ENCODE measurements at places on chromosomes 4 and X.

- no peak for DNase-seq
Measured at GRCh38 chrX:28124416-28124815, 143.2 kb upstream of the DCAF8L1 start.

- DNase-seq = no peak
Measured at GRCh38 chr4:7414736-7415510, 19.8 kb downstream of the PSAPL1 start.

DNA sequence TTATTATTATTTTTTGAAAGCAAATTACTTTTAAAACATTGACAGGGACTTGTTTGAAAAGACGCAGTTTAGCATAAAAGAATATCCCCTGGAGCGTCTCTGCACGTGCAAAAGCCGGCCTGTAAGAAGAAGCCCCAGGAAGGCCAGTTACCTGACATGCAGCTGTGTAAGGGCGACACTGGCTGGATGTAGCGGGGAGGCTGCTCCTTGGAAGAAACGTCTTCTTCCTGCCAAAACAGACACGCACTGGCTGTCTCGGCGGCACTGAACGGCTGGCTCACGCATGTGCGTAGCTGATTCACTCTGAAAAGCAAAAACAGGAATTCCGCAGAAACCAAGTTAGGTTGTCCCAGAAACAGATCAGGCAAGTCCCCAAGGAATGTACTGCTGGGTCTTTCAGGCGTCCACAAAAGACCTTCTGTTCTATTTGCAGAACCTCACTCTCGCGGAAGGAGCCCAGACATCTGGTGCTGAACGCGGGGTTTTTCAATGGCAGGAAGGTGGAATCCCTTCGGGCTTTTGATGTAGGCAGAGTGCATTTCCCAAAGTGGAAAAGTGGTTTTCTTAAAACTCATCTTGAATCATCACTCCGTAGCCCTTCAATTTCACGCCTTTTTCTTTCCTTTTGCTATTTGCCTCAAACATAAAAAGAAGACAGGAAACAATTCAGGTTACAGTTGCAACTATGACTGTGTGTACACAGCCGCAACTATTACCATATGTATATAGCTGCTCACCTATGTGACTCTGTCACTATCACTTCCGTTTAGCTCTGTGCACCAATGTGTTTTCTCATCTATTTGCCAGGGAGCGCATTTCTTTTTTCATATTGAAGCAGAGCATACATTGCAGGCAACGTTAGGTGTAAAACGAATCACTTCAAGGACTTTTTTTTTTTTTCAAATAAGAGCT is 38.1 kb upstream of the ARSH start:
- peak; percentile 20 for DNase-seq

GRCh38 chrX:151488677-151489076 is 74.8 kb upstream of the PASD1 start:
- no peak for DNase-seq

DNA sequence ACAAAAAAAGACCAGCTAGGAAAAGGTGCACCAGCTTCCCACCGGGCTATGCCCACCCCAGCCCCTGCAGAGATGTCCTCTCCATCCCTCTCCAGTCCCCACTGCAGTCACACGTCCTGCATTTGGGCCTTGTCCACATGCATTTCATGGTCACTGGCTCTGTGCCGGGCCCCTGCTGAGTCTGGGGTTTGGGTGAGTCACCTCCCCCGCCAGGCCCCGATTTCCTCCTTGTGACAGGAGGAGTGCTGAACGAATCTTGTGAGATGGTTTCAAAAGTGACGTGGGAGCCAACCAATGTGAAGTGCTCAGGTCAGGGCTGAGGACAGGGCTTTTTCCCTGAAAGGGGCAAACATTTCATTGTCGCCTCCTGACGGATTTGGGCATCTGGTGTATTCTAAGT is 7.1 kb downstream of the CPZ start:
- DNase-seq = no peak

GRCh38 chr4:142351958-142352357 is 494.1 kb downstream of the INPP4B start:
- no peak for DNase-seq

- DNase-seq = no peak
Measured at GRCh38 chr4:26822546-26822945, 38.1 kb upstream of the STIM2 start.

DNA sequence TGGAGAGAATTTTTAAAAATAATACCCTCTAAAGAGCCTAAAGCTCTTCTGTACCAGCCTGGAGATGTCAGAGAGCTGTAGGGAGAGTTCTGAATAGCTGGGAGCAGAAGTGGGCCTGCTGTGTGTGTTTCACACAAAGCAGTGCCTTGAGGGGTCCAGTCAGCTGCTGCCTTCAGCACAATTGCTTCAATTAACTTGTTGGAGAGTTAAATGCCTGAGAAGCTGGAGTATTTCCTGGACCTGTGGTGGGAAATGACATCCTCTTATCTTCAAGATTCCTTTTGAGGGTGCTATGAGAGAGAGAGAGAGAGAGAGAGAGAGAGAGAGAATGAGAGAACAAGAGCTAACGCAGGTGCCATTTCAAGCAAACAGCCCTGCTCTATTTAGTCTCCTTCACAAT is 96.2 kb upstream of the IL1RAPL2 start:
- DNase-seq = no peak

GRCh38 chrX:129784371-129784770 is 4.6 kb downstream of the SASH3 start:
- no peak for DNase-seq

- DNase-seq = no peak
Measured at GRCh38 chrX:22090181-22090580, 58.1 kb downstream of the PHEX start.

DNA sequence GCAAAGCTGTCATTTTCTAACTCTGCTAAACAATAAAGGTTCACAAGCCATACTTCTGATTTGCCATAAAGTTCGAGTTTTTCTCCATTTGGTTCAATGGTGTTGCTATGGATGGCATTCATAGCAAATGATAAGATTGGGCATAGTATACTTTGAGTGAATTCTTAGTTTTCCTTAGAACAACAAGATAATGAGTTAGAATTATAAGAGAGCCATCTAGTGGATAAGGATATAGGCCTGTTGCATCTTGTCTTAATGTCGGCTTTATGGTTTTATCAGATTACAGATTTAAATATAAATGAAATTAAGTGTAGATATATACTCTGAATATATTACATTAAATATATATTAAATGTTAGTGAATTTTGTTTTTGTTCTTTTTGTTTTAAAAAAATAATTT is 644.6 kb downstream of the IL1RAPL1 start:
- no peak for DNase-seq

DNA sequence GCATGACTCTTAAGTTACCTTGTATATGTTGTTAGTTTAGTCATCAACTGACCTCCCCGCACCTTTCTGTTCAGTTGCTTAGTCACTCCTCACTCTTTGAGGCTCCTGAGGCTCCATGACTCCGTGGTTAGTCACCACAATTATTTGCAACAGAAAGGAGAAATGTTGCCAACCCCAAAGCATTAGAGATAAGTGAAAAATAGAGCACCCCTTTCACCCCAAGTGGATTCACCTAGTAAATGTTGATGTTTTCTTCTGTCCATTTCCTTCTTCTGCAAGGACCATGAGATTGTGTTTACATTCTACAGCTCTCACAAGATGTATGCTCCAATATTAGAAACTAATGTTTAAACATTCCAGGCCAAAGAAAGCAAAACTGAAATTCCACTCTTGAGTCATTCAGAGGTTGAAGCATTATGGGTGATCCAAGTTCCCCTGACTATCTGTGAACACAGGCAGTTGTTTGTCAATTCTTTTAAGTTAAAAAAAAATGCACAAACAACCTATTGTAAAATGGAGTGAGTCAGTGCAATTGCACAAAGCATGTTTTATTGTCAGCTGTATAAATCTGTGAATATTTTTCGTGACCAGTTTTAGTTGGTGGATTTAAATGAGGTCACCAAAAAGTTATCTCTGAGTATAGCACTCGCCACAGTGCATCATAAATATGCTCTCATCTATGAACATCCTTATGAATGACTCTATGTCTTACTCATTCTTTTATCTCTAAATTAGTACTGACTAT is 552.4 kb upstream of the MAGEB2 start:
- no peak for DNase-seq

DNA sequence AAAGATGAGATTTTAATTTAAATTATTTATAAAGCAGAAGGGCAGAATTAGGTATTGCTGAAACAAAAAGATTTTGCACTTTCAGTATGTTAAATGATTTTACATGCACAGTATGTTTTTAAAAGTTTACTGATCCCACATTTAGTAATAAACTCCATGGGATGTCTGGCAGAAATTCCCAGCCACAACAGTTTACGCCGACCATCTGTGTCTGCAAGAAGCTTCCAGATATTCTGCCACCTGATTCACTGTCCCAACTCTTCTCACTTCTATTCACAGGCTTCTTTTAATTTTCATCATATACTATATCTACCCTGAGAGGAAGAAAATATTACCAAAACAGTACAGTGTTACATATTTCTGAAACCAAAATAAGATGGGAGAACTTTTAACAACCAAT is 115.8 kb upstream of the IQCM start:
- no peak for DNase-seq

DNA sequence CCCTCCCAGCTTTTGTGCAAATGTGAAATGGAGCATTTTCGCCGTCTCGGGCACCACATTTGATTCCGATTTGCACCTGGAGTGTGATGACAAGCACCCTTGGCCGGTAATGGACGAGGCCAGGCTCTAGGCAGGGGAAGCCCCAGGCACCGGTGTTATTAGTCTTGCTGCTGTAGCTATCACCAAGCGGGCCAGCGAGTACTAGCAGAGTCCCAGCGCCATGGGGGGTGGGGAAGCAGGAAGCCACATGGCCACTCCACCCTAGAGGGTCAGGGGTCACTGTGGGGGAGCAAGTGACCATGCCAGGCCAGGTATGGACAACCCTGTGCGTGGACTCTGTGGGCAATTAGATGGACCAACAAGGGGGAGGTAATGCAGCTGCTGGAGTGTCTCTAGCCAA is 88.8 kb downstream of the CPZ start:
- DNase-seq = no peak

GRCh38 chrX:21657318-21658151 is 595 bp downstream of the KLHL34 start:
- no peak for DNase-seq

DNA sequence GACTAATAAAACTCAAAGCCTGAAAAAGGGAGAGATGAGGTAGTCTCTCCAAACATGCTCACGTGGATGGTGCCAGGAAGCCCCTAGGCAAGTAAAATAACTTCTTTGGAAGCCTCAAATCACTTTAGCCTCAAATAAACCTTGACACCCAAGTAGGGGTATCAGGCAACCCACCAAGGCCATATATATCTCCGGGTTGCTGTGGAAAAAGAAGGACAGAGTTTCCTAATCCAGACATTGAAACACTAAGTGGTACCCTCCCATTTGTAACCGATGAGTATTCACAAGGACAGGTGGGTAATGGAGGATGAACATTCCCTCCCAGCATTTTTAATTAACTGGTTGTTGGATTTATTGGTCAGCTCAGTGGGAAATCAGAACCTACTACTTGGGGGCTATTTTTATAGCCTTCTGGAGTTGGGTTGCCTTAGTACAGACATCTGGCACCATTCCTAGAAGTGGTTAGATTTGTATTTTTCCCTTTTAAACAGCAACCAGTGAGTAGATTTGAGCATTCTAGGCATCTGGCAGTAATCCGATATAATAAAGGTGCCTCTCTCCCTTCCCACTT is 87.7 kb downstream of the GPC3 start:
- DNase-seq = no peak

DNA sequence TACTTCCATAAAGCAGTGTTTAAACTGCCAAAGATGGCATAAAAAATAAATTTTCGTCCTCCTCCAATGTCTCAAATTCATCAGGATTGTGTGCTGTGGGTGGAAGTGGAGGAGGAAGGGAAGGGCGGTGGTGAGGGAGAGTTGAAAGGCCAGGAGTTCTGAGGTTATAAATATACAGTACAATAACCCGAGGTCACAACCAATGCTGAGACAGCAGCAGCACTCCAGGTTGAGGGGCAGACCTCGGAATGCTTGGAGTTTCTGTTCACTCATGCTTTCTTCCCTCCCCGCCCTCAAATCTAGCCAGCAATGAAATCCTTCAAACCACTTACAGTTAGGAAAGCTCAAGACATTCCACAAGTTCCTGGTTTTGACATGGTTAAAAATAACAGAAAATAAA is 134.0 kb upstream of the SMAD1 start:
- no peak for DNase-seq
